ENCODE measurements at places on chromosomes 2 and 18.
A peak's percentile ranks its signal among the peaks of the same experiment; 100 is the strongest.

GRCh38 chr2:6896930-6897759, 19.6 kb downstream of the RSAD2 start:
- DNase-seq = no peak

GRCh38 chr2:225466891-225467604, 67.5 kb downstream of the NYAP2 start:
- no peak for DNase-seq

- DNase-seq = no peak
Measured at GRCh38 chr2:96325884-96326255, 753 bp downstream of the ITPRIPL1 start.

DNA sequence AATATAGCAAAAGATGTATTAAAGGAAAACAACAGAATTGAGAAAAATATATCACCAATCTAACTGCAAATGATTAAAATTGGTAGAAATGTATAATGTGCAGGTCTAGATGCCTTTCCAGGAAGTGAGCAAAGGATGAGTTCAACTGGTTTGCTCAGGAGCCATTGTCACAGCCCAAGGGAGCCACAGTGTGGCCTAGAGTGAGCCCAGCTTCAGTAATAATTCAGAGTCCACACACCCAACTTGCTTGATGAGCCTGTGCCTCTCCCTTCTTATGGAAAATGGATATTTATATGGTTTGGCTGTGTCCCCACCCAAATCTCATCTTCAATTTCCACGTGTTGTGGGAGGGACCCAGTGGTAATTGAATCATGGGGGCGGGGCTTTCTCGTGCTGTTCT, 92.2 kb upstream of the ASAP2 start:
- DNase-seq = no peak

DNA sequence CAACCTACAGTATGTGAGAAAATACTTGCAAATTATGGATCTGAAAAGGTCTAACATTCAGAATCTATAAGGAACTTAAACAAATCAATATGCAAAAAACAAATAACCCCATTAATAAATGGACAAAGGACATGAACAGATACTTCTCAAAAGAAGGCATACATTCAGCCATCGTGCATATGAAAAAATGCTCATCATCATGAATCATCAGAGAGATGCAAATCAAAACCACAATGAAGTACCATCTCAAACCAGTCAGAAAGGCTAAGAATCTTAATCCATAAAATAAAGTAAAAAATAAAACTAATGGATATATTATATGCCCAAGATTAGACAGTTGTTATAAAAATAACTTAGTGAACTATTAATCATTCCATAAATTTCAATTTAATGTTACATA, 154.0 kb downstream of the CALCRL start:
- no peak for DNase-seq

GRCh38 chr2:136212426-136213378, 94.8 kb upstream of the CXCR4 start:
- DNase-seq = no peak

DNA sequence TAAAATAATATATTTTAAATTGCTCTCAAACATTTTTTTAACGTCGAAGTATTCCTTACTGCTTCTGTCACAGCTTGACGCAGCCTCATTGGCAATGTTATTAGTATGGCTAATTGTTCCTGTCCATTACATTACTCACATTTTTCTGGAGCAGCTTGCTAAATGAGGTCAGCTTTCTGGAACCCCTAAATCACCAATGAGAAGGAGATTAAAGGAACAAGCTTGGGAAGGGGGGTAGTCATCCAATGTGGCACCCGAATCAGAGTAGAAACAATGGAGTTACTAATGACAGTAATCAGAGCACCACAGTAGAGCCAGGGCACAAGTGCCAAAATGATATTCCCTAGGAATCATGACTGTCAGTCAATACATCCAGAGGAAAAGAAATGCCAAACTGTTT, 5.1 kb downstream of the NEUROD1 start:
- no peak for DNase-seq

DNA sequence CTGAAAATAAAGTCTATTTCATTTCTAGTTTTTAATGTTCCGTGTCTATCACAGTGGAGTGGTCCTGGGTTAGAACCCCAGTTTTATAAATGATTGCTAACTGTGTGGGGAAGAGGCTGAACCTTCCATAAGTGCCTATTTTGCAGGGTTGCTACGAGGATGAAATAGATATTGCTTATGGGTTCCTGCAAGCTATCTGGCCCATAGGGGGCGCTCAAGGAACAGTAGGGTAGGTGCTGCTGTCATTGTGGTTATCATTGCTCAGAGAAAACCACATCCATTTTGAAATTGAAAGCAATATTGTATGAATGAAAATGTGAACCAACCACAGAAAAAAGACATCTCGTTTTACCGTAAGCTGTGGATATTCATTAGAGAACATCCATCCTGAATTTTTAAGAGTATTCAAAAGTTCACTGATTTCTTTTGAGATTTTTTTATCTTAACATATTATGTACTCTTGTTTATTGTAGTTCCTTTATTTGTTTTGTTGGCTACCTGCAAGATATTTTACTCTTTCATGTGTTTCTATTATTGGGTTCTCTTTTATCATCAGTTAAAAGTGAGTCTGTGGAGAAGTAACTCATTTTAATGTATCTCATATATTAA, 261.6 kb downstream of the NAPG start:
- DNase-seq = peak; percentile 88

DNA sequence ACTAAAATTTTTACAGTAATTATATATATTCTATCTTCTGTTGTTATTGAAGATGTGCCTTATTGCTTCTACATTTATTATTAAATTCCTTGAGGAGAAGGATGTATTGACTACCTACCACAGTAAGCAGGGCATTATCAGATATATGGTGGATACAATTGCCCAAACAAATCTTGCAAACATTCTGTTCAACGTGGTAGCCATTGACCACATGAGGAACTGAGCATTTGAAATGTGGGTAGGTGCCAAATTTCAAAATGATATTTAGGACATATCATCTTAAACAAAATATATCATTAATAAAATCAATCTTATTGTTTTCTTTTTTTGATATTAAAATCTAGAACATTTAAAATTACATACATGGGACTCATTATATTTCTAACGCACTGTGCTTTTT, 11.1 kb downstream of the SCN3A start:
- no peak for DNase-seq

GRCh38 chr2:230905448-230906421, 19.3 kb downstream of the GPR55 start:
- no peak for DNase-seq

DNA sequence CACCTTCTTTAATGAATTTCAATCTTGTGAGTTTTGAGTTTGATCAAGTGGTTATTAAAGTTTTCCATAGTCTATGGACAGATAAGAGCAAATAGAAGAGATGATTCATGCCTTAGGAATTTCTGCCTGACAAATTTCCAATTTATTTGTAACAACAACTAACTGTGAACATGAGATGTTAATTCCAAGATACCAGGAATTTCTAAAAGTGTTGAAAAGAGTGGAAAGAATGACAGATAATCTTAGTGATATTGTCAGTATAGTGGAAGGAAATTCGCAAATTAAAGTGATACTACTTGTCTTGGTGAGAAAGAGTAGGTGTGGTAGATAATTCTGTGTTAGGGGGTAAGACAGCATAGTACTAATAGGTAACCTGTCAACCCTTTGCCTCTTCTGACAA, 82.4 kb downstream of the AGPS start:
- no peak for DNase-seq

DNA sequence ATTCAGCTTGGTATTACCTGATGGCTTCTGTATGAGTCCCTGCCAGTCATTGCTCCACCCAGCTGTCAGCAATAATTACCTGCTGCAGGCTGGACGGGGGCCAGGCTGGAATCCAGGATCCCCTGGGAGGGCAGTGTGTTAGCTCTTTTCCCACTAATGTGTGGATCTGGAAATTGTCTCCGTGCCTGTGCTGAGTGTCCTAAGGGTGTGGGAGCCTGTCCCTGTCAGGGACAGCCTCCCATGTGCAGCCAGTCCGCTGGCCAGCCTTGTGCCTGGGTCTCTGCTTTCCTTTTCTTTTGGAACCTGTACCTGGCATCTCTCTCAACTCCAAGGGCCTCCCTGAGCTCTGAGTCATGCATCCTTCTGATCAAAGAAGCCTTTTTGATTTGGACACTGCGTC, 107.2 kb upstream of the SPRED2 start:
- DNase-seq = no peak

- DNase-seq = no peak
Measured at GRCh38 chr18:45237343-45238098, 377.8 kb upstream of the SLC14A2 start.

GRCh38 chr2:17156086-17156485, 362.2 kb downstream of the RAD51AP2 start:
- no peak for DNase-seq

- no peak for DNase-seq
Measured at GRCh38 chr18:12478269-12479047, 70.7 kb downstream of the PRELID3A start.

GRCh38 chr18:77205769-77206168, 43.9 kb upstream of the GALR1 start:
- DNase-seq = no peak

DNA sequence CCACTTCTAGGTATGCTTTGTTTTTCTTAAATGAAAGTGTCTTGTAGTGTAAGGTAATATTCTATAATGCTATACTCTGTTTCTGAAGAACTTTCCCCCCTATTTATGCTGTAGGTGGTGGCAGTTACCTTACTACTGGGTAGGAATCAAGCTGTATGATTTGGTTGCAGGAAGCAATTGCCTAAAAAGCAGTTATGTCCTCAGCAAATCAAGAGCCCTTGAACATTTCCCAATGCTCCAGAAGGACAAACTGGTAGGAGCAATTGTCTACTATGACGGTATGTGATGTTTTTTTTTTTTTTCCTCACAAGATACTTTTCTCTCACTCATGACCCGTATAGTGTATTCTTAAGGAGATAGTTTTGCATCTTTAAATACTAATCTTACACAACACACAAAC, 77.0 kb downstream of the GPD2 start:
- DNase-seq = no peak

GRCh38 chr18:49875783-49876182, 62.5 kb upstream of the ACAA2 start:
- DNase-seq = no peak

DNA sequence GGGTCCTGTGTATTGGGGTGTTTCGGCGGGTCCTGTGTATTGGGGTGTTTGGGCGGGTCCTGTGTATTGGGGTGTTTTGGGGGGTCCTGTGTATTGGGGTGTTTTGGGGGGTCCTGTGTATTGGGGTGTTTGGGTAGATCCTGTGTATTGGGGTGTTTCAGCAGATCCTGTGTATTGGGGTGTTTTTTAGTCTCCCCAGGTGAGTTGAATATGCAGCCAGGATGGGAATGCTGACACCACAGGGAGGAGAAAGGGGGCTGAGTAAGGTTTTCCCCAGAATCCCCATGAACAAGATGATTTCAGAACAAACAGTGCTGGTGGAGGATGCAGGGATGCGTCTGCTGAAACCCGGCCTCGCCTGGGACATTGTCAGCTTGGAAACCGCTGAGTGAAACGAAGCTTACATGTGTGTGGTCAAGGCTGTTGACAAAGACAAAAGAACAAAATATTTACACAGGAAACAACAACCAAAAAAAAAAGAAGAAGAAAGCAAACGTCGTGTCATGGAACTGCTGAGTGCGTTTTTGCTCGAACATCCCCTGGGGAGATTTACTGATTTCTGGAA, 88.5 kb upstream of the ODC1 start:
- DNase-seq = no peak

DNA sequence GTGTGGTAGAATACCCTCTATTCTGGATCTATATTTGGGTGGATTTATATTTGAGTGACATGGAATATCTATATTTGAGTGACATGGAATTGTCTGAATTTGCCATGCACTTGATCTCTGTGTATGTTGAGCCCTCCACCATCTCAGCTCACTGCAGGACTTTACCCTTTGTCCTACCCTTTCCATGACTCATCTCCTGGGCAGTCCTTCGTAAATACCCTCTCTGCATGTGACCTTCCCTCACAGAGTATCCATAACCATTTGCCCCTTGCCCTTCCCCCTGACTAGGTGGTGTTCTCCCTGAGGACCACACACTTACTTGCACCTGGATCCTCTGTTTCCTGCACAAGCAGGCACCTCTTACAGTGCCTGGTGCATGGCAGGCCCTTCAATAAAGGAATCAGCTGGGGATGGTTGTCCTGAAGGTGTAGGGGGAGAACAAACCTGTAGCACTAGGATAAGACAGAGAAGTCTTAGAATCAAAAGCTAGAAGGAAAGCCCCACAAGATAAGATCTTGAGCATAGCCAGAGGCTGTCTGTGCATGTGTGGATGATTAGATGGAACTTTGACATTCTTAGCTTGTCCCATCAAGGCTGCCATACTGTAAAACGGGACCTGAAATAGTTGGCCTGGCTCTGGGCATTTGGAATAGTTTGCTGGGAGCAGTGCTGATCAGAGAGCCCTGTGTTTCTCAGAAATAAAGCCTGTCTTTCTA, 230.4 kb downstream of the FHOD3 start:
- DNase-seq = no peak

GRCh38 chr18:58578835-58579560, 49.9 kb downstream of the ALPK2 start:
- DNase-seq = no peak

DNA sequence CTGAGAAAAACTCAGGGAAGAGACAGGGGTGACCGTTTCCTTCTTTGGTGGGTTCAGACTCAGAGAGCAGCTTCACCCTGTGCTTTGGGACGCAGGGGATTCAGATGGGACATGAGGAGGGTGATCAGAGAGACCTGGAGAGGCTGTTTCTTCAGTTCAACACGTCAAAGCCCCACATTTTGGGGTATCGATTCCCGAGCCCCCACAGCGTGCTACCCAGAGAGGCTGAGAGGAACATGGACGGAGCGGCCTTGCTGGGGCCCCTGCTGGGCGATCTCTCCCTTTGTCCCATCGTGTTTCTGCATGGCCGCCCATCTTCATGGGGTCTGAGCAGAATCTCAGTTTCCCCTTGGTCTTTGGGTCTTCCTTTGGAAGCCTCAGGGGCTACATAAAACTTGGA, 38.2 kb upstream of the PXDN start:
- no peak for DNase-seq

GRCh38 chr2:127818794-127819425, 7.9 kb upstream of the WDR33 start:
- no peak for DNase-seq

Measured in H1 (cell line).